ENCODE measurements at places on chromosomes 7 and 10. TPM values are rescaled to one million over a fixed set of nuclear protein-coding genes. Genes with fewer than 3 reads are reported as not detected.

GRCh38 chr10:109187677-109188076, 735.6 kb downstream of the XPNPEP1 start:
- no peak for DNase-seq

- no peak for DNase-seq
Observed at GRCh38 chr7:136023134-136023869, 46.1 kb upstream of the MTPN start.

GRCh38 chr10:103715430-103715829, 139.9 kb downstream of the SH3PXD2A start:
- DNase-seq, result no peak

DNA sequence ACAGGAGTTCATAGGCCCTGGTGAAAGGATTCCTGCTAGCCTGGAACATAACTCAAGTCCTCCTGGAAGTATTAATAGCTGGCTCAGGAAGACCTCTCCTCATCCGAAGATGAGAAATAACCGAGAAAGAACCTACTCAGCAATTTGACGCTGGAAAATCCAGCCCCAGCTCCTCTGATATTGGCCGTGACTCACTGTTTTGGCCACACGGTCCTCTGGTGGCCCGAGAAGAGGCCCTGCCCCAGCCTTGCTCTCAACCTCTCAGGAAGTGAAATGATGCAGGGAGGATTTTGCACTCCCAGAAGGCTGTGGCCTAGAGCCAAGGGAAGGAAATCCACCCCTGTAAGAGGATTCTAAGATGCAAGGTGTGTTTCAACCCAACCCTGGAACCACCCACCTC, 121.6 kb downstream of the MTPAP start:
- no peak for DNase-seq

GRCh38 chr10:114304571-114305421, 65.7 kb downstream of the VWA2 start:
- no peak for DNase-seq

- peak; percentile 87 for DNase-seq
Observed at GRCh38 chr7:143279186-143280098, 5.3 kb upstream of the TMEM139 start.

Gene ASB13
- 32.6 TPM for total RNA-seq
